ENCODE measurements at places on chromosomes 7 and 10.

DNA sequence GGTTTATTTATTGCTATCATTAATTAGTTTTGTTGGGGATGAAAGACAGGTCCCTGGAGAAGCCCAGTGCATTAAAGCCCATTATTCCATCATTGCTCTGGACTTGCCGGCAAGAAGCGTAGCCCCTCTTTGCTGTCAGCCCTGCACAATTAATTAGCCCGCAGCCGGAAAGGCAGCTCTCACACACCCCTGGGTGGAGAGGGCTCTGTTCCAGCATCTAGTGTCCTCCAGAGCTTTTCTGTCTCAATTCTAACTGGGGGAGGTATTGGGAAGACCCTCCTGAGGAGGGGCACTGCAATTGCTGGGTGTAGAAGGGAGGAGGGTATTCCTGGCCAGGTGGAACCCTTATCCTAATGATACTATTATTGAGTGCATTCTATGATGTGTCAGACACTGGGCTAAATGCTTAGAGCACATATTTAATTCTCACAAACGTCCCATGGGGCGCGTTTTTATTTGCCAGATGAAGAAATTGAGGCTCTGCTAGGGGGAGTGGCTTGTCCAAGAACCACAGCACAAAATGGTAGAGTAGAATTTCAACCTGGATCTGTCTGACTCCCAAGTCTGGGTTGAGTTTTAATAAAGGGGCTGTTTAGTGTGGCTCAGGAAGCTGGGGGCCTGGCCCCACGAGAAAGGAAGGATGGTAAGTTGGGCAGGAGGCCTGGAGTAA lies 148.1 kb upstream of the PCBD1 start:
- peak; percentile 63 for DNase-seq

DNA sequence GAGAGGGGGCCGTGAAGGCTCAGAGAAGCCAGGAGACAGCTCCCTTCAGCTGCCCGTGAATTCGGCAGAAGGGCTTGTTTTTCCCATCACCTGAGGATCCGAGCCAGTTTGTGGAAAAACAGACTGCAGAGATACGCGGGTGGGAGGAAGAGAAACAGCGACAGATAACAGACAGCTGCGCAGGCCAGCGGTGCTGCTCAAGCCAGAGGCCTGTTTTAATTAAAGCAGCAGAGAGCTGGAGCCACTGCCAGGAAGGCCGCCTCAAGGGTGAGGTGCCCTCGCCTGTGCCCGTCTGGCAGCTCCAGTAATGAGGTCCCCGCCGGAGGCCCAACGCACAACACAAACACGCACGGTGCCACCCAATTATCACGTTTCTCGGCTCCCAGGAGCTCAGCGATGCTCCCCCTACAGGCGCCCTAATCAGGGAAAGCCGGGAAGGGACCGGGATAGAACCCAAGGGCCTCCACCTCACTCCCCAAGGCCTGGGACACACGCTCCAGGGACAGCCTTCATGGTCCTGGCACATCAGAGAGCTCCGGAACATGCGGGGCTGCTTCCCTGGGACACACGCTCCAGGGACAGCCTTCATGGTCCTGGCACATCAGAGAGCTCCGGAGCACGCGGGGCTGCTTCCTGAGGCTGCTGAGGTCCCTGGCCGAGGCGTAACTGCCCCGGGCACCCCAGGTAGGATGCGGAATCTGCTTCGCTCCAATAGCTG lies 60.6 kb upstream of the DNAAF5 start:
- DNase-seq: no peak

DNA sequence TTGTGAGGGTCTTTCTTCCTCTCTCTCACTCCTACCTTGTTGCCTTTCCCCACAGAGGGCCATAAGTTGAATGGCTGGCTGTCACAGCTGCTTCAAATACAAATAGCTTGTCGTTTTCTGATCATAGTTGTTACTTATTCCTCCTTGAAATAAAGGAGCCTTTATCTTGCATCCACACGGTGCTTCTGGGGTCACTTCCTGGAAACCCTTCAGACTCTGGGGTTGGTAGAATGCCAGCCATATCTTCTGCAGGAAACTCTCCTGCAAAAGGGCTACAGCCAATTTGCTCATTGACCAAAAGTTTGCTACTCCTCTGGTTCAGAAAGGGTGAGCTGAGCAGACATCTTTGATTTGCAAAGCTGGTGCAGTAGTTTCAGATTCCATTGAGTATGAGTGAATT lies 70.4 kb downstream of the FAM185A start:
- no peak for DNase-seq

DNA sequence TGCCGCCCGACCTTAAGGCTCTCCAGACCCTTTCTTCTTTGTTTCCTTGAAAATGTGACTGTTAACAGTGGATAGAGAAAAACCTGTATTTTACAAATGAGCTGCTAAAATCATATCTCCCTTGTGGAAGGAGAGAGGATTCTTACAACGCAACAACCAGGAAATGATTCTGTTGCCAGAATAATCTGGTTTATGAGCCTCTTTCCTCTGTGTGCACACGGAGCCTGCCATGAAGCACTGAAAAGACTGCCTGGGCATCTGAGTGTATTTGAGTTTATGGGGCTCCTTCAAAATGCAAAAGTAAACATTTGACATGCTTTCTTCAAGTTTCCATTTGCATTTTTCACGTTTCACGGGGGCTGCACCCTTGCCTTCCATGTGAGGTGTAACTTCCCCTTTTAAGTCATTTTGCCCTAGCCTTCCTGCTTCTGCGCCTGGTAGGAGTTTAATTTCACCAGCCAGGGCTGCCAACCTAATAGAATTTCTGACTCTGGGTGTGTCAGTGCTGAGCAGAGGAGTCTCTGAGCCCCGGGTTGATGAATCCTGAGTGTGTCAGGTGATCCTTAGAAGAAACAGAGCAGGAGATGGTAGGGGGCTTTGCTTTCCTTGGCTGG lies 101.2 kb downstream of the GRB10 start:
- no peak for DNase-seq

GRCh38 chr7:24777806-24778205 lies 20.5 kb upstream of the GSDME start:
- no peak for DNase-seq

DNA sequence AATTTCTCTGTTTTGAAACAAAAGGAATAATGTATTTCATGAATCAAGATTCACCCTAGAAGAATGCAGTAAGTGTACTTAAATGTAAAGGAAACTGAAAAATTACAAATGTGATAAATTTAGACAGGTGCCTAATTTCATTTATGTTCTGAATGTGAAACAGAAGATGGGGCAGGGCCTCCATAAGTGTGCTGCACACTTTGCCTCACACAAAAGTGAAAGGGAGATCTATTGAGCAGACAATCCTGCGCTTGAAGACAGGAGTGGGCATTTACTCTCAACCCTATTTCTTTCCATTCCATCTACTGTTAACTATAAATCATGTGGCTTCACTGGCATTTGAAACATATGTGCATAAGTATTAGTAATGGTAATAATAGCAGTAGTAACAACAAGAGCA lies 36.2 kb downstream of the GNG11 start:
- no peak for DNase-seq

GRCh38 chr10:32256613-32257437 lies 90.1 kb downstream of the EPC1 start:
- DNase-seq: peak; percentile 85

Data from cardiac septum (tissue), 1 donor.